ENCODE measurements at places on chromosomes 5 and 9. TPM values are rescaled to one million over a fixed set of nuclear protein-coding genes. Genes with fewer than 3 reads are reported as not detected.

The PCDHGA7 gene
- 0.42 TPM for total RNA-seq

The ADAMTS6 gene
- 4.9 TPM for total RNA-seq

The SLC6A18 gene
- not detected for total RNA-seq

The GRM6 gene
- total RNA-seq, result not detected
